HTR-8/SVneo (cell line): ENCODE measurements at places on chromosomes 6 and 20.

- DNase-seq: no peak
Measured at GRCh38 chr6:112929641-112930040, 582.5 kb downstream of the RFPL4B start.

DNA sequence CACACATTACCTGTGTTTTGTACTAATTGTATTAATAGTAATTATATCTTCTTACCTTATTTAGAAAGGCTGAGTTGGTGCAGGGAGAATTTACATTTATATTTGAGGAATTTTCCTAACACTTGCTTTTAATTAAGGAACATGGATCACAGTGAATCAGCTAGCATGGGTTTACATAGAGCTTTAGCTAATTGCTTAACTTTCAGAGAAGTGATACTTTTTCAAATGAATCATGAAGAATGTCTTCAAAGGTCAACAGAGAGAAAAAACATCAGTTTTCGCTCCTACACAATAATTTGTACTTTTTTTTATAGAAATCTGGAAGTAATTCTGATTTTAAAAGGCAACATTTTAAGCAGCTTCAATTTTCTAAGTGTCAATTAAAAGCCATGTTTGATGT is 195.0 kb upstream of the HEY2 start:
- DNase-seq: no peak

DNA sequence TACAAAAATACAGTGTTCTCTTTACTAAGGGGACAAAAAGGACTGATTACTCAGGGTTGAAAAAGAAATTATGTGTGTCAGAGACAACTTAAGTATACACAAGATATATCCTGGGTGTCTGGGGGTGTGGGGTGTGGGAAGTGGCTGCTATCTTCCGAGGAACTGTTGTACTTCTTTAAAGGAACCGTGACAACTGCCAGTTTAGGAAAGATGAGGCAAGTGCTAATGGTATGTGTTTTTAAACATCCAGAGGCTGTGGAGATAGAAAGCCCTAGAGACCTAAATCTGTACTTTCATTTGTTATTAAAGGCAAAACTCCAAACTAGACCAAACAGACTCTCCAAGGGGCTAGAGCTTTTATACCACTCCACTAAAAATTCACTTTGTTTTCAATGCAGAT is 95.6 kb downstream of the SNAP25 start:
- DNase-seq: no peak

DNA sequence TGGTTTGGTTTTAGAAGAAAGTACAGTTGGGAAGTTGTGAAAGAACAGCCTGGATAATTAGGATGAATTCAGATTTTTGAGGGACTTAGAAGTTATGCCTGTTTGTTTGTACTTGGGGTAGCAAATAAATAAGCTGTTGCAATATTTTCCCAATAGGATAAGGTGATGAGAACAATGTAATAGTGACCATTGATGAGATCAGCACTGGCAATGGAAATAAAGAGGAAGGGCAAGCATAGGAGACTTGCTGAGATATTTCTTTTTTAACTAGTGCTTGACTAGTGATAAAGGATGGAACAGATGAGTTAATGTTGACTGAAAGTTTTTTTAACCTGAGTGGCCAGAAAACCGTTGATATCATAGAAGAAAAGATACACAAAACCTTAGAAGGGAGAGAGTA is 498.8 kb downstream of the CDKAL1 start:
- no peak for DNase-seq

- DNase-seq: no peak
Measured at GRCh38 chr6:56483929-56484328, 158.8 kb downstream of the DST start.

DNA sequence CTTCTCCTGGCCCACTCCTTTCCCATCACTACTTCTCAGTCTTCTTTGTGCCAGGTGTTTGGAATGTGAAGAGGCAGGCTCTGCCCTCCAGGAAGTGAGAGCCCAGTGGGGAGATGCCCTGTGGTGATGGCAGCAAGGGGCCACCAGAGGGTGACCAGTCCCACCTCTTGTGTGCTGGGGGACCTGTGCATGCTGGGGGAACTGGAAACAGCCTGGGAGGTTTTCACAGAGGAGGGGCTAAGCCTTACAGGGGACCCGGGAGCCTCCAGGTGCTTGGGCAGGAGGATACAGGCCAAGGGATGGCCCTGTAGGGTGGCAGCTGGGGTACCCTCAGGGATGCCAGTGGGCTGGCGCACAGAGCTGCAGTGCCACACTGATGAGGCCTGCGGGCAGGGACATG is 72.3 kb downstream of the RAMACL start:
- no peak for DNase-seq

DNA sequence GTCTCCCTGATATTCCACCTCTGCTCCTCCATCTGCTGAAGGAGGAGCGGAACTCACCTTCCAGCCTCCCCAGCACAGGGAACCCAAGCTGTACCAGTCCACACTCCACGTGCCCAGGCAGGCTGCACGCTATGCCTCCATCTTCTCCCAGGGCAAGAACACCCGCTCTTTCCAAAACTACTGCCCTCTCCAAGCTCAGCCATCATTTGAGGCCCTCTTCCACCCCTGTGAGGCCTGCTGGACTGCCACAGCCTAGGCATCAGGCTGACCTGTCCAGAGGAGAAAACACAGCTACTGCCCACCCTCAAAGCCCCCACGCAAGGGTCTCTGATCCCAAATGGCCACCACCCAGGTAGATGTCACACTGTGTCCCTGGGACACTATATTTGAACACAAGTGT is 99.9 kb downstream of the PRND start:
- no peak for DNase-seq

GRCh38 chr6:53640361-53640760 is 25.2 kb downstream of the KLHL31 start:
- DNase-seq: no peak

DNA sequence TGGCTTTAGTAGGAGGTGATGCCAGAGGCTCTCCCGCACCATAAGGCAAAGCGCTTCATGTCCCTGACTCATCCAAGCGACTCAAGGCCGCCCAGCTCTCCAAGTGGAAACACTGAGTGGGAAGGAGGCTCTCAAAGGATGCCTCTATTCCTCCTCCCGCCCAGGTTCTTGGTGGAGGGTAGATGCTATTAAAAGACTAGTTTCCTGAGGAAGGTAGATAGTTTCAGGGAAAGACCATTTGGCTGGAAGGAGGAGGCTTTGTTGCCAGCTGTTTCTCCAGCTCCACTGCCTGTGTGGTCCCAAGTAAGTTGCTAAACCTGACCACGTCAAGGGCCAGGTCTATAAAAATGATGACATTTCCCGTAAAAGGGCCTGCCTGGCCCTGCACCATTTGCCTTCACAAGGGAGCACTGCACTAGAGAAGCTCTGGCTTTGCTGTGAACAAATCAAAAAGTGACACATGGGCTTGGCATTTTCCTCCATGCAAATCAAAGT is 48.2 kb downstream of the GMDS start:
- DNase-seq: no peak

DNA sequence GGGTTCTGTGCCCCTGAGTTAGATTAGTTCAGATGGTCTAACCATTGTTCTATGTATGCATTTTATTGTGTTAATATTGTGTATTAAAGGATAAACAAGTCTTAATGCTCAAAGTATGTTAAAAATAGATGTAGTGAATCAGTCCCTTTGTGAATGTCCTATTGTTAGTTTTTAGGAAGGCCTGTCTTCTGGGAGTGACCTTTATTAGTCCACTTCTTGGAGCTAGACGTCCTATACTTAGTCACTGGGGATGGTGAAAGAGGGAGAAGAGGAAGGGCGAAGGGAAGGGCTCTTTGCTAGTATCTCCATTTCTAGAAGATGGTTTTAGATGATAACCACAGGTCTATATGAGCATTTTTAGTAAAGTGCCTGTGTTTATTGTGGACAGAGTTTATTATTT is 12.3 kb upstream of the HMGN4 start:
- no peak for DNase-seq

- DNase-seq: no peak
Measured at GRCh38 chr20:23365390-23366165, 3.6 kb downstream of the GZF1 start.

- no peak for DNase-seq
Measured at GRCh38 chr6:124977067-124977908, 15.1 kb downstream of the RNF217 start.

DNA sequence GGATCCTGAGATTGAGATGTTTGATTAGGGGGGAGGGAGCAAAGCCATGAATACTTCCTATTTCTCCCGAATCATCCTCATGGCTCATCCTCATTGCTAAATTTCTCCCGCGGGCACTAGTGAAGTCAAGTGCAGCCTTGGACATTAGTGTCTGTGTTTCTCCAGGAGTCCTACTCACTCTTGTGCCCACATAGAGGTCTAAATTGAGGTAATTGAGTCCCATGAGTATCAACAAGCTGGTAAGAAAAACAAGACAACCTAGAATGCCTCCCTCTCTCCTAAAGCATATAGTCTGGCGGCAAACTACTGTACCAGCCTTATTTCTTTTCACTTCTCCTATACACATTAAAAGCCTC is 420 bp downstream of the CENPQ start:
- no peak for DNase-seq

- peak; percentile 70 for DNase-seq
Measured at GRCh38 chr20:56373942-56374341, 15.2 kb downstream of the FAM210B start.

DNA sequence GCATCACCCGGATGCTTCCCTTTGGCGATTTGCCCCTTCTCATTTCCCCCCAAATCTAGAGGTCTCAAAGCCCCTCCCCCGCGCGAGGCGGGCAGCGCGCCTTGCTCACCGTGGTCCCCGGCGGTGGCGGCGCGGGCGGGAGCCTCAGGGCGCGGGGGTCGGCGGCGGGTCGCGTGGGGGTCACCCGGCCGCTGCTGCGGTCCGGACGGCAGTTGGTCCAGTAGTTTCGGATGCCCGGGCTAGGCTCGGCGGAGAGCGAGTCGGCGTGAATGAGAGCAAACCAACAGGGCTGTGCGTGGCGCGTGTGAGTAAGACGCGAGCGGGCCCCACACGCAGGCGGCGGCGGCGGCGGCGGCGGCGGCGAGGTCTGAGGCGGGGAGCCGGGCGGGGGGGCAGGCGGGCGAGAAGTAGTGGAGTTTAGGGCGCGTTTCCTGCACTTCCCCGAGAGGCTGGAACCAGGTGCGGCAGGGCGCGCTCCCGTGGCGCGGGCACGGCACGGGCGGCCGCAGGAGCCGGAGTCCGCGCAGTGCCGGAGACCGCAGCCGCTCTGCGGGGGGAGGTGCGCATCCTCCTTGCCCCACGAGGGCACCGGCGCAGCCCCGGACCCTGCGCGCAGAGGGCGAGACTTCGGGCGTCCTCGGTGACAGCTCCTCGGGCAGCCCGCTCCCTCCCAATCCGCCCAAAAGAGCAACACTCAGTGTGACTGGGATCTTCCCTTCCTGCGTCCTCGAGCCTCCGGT is 567 bp downstream of the HS3ST5 start:
- peak; percentile 11 for DNase-seq

GRCh38 chr6:88359530-88360202 is 193.5 kb upstream of the CNR1 start:
- DNase-seq: no peak

GRCh38 chr20:5191829-5192569 is 65.2 kb downstream of the CDS2 start:
- peak; percentile 77 for DNase-seq

DNA sequence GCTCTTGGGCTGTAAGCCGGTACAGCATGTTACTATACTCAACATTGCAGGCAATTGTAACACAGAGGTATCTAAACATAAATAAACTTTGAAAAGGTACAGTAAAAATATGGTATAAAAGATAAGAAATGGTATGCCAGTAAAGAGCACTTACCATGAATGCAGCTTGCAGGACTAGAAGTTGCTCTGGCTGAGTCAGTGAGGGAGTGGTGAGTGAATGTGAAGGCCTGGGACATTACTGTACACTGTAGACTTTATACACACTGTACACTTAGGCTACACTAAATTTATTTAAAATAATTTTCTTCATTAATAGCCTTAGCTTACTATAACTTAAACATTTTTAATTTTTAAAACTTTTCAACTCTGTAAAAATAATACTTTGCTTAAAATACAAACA is 37.8 kb upstream of the ANKEF1 start:
- no peak for DNase-seq

DNA sequence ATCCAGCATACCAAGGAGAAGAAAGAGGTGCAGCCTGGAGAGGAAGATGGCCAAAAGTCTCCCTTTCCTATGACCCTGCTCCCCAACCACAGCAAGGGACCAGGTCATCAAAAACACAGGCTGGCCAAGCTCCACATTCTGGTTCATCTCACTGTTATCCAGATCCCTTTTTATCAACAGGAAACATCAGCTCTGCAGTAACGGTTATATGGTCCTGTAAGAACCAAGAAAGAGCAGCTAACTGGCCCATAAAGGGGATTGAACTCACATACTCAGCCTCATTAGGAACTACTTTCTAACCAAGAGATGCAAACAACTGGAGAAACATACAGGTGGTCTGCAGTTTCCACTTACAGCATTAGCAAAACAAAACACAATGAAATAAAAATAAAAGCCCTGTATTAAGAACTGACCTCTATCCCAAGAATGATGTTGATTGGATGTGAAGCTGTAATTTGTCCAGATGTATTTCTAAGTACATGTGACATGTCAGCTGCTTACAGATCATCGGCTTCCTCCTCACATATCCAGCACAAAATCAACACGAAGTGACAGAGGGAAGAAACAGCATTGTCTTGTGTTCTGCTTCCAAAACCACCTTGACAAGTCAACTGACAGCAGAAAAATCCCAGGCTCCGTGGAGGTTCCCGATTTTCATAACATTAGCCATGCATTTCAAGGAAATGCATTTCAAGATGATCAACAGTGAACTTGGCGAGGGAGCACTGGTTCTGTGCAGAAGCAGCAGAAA is 557.2 kb upstream of the AGPAT4 start:
- DNase-seq: no peak

- DNase-seq: no peak
Measured at GRCh38 chr6:31467151-31467550, 30.8 kb upstream of the MICB start.

DNA sequence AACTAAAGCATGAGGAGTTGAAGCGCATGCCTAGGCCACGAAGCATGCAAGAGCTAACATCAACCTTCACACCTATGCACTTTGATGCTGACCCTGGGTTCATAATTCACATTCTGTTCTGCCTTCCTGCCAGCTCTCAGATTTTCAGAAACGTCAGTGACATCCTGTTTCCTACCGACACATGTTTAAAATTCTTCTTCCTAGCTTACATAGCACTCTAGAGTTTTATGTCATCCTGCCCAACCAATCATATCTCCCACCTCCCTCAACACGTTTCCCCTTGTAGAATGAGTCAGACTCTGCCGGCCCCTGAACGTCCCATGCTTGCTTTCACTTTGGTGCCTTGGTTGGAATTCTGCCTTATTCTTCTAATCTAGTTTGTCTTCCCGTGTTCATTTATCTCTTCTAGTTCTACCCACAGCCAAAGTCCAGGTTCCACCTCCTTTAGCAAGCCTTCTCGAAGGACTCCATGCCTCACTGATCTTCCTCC is 97.2 kb upstream of the MAP7 start:
- DNase-seq: peak; percentile 56

GRCh38 chr6:55320696-55321086 is 6.6 kb upstream of the GFRAL start:
- DNase-seq: no peak

DNA sequence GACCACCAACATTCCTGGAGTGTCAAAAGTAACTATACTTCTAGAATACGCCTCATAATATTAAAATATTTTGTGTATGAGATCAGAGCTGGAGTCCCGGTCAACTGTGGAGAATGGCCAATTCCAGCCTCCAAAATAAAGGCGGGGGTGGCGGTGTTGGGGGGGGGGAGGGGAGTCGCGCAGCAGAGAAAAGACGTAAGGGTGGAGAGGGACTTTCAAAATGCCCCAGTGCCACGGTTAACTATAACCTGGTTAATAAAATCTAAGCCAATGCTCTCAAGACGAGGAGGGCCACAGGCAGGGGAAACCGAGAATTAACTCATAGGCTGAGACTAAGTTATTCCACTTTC is 1.3 kb downstream of the NUP153 start:
- peak; percentile 71 for DNase-seq

GRCh38 chr6:94401311-94401710 is 982.0 kb upstream of the EPHA7 start:
- no peak for DNase-seq
